ENCODE measurements at places on chromosomes 12 and 14.

- DNase-seq = no peak
Observed at GRCh38 chr12:6667559-6668210, 4.8 kb upstream of the ING4 start.

- no peak for DNase-seq
Observed at GRCh38 chr12:114397978-114398881, 7.7 kb downstream of the TBX5 start.

- DNase-seq = no peak
Observed at GRCh38 chr14:90388437-90388836, 8.4 kb upstream of the CALM1 start.

DNA sequence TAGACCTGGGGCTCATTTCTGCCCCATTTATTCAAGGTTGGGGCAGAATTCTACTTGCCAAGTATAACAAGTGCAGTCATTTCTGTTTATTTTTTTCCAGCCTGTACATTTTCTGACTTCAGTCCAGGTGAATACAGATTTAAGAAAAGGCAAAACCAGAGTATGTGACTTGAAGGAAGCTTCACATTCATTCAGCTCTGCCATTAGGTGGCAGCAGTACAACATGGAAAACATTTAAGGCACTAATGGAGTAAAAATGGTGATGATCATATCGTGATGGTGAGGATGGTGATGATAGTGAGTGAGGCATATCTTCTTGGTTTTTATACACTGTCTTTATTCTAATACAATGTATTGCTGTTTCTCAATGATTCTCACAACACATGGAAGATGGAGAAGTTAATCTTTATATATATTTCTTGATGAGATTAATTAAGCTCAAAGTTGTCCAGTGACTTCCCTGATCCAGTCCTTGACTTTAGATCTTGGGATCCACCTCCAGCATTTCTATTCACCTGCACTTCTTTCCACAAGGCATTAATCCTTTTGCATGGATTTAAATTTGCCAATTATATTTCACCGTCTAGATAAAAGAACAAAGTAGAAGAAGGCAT is 176.7 kb upstream of the SEL1L start:
- DNase-seq = no peak

DNA sequence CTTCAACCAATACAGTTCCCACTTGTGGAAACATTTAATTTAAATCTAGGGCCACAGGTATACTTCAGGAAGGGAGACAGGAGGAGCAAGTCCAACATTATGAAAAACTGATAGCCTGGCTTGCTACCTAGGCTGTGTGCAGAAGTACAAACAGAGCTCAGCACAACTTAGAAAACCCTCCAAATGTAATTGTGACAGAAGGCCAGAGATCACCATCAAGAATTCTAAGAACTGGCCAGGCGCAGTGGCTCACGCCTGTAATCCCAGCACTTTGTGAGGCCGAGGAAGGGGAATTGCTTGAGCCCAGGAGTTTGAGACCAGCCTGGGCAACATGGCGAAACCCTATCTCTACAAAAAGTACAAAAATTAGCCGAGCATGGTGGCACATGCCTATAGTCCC is 14.1 kb downstream of the ATP2B1 start:
- no peak for DNase-seq

GRCh38 chr12:60201891-60202290 is 606.1 kb downstream of the SLC16A7 start:
- no peak for DNase-seq

DNA sequence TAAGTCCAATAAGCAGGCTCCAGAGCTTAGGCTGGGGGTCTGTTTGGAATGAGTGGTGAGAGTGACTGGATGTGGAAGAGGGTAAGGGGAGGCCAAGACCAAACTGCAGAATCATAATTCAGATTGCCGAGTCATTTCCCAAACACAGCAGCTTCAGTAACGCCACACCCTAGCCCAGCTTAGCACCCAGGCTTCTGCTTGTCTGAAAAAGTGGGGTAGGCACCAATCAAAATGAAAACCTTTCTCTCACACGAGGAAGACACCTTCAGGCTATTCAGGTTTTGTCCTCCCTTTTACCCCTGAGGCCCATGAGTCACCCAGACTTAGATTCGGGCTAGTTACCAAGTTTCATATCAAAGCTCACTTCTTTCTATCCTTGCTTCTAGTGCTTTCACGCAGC is 306.1 kb downstream of the DAD1 start:
- DNase-seq = no peak

DNA sequence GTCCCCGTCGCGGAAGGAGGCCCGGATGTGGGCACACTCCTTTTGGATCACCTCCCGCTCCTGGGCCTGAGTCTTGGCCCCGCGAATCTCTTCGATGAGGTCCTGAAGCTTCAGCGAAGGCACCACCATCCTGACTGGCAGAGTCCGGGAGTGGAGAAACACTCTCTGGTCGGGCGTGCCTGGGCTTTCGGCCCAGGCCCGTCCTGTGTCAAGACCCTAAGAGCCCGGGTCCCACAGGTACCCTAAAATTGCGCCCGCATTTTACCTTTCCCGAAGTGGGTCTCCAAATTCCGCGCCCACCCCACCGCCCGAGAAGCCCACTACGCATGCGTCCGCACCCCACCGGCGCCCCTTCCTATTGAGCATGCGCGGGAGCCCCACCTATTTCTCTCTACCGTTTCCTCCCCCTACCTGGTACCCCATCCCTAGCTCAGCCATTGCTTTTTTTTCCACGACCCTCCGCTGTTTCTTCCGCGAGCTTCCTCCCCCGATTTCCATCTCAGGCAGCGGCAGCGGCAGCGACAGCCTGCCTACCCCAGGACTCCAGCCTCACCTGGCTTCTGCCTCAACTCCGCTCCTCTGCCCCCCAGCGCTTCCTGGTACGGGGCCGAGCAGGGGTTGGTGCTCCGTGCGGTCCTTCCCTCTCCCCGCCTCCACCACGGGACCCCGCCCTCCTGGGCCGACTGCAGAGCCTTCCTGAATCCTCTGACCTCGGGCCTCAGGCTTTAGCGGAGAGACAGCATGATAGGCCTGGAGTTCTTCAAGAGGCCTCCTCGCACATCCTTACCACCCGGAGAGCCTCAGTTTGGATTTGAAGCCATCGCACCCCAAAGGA is at the start of gene AP1G2:
AP1G2 (minus strand) TSS at position 606 of the 835 bp plus-strand sequence; CDS start at position 129, 477 bp downstream.
- DNase-seq = peak; percentile 87

DNA sequence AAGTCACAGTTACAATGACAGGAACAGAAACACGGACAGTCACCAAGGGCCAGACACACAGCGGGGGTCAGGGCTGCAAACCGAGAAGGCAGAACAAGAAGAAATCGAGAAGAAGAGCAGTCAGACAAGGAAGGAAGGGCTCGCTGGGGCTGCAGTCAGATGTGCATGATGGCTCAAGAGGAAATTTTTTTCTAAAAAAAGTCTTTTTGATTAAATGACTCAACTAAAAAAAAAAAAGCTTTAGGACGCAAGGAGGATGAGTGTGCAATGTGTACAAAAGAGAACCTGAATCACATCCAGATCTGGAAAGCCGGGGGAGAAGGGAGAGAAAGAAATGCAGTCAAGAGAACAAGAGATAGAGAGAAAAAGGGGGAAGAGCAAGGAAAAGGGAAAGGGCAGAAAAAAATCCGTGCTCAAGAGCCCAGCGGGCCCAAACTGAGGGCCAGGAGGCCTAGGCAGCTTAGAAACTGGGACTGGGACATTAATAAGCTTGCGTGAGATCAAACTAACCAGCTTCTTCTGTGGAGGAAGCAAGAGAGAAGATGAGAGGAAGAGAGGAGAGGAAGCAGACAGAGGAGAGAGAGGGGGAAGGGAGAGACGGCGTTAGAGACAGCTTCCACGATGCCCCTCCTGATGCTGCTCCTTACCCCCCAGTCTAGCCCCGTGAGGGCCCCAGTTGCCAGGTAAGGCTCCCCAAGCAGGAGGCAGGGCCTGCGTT is 6.7 kb downstream of the IFFO1 start:
- DNase-seq = no peak

DNA sequence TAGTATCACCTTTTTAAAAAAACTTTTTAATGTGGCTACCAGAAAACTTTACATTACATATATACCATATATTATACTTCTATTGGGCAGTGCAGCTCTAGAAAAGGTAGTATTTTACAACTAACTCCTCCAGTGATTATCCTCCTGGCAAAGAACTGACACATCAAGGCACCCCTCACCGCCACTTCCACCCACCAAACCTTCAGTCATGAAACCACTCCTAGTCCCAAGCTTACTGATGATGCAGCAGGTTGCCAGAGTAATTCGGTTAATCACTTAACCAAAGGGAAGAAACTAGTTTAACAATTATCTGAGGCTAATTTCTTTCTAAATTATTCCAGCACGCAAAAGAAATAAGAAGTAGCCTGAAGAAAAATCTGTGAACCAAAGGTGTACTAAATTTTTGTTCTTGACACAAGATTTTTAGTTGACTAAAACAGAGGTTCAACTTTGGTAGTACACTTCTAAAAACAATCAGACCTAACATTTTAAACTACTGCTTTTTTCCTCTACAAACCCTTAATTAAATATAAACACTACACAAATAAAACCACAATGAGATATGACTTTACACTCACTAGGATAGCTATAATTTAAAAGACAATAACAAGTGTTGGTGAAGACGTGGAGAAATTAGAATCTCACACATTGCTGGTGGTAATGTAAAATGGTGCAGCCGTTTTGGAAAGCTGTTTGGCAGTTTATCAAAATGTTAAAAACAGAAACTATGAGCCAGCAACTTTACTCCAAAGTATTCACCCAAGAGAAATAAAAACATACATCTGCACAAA is 16.7 kb downstream of the SPPL3 start:
- no peak for DNase-seq

- DNase-seq = no peak
Observed at GRCh38 chr14:49364752-49365117, 221.4 kb downstream of the RPS29 start.

- DNase-seq = no peak
Observed at GRCh38 chr14:99918781-99919180, 125.6 kb downstream of the EML1 start.

DNA sequence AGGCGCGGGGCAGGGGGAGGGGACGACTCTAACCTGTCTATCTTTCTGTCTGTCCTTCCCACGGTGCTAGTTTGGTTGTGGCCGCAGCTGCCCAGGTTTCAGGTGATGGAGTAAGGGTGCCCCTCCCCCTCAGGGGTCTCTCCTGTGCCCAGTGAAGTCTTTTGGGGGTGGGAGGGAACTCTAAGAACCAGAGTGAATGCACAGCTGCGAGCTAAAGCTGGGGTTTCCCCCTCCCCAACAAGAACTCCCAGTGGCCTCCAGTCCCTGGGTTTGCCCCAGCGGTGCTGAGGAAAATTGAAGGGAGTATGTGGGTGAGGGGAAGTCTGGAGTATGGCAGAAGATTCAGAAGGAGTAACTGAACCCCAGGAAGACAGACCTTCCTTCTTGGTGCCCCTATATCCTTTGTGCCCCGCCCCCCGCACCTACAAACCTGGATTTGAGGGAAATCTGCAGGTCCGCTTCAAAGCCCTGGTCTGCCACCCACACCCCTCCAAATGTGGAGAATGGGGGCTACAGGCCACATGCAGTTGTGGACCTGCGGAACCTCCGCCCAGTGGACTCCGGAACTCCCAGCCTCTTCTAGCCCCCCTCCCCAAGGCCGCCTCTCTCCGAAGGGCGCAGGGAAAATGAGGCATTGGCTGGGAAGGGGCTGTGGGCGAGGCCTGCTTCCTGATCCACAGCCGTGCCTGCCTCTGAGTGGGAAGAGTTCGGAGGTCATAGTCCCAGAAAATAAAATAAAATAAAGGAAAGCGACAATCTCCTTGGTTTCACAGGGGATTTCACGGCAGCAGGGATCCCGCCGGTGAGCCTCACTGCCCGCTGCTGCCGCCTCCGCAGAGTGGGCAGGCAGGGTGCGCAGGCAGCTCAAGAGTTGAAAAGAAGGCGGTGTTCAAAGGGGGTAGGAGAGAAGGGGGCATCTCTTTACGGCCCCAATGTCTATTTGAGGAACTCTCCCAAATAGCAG is 3.4 kb upstream of the HOXC9 start:
- no peak for DNase-seq

DNA sequence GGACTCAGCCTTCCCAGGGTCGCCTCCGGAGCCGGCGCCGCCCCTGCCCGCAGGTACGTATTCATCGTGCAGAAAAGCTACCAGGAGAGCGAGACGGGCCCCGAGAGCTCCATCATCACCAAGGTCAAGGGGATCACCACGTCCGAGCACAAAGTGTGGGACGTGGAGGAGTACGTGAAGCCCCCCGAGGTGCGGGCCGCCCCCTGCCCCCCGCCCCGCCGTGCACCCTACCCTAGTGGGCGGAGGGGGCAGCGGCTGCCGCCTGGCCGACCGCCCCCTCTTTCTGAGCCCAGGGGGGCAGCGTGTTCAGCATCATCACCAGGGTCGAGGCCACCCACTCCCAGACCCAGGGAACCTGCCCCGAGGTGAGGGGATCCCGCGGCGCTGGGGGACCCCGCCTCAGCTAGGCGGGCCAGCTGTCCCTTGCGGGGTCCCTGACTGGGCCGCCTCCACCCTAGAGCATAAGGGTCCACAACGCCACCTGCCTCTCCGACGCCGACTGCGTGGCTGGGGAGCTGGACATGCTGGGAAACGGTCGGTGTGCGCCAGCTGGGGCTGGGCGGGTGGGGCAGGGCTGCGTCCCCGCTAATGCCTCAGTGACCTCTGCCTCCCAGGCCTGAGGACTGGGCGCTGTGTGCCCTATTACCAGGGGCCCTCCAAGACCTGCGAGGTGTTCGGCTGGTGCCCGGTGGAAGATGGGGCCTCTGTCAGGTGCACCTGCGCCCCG is 973 bp downstream of the P2RX2 start:
- DNase-seq = no peak

GRCh38 chr12:64180951-64181350 is 41.1 kb downstream of the KICS2 start:
- DNase-seq = no peak

GRCh38 chr14:21054123-21054767 is 3.4 kb upstream of the RNASE8 start:
- DNase-seq = no peak

GRCh38 chr14:69772082-69773017 is 5.4 kb downstream of the SRSF5 start:
- no peak for DNase-seq

DNA sequence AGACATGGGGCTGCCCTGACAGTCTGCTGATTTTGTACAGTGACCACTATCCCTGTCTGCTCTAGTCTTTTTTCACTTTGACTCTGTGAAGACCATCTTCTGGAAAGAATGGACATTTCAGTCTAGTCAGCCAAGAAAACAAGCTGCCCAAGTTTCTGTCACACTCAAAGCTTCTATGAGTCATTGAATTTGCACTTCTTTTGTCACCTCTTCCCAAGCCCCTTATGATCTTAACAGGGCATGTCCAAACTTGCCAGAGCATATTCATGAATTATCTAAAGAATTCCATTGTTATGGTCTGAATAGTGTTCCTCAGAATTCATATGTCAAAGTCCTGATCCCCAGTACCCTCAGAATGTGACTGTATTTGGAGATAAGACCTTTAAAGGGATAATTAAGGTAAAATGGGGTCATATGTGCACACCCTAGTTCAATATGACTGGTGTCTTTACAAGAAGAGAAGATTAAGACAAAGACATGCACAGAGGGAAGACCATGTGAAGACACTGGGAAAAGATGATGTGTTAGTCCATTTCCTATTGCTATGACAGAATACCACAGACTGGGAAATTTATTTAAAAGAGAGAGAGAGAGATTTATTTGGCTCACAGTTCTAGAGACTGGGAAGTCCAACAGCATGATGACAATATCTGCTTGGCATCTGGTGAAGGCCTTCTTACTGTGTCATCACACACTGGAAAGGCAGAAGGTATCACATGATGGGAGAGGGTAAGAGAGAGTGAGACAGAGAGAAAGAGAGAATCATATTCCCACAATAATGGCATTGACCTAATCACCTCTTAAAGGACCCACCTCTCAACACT is 242.6 kb downstream of the BTG1 start:
- DNase-seq = no peak
